ENCODE measurements at places on chromosomes 2 and 18.

DNA sequence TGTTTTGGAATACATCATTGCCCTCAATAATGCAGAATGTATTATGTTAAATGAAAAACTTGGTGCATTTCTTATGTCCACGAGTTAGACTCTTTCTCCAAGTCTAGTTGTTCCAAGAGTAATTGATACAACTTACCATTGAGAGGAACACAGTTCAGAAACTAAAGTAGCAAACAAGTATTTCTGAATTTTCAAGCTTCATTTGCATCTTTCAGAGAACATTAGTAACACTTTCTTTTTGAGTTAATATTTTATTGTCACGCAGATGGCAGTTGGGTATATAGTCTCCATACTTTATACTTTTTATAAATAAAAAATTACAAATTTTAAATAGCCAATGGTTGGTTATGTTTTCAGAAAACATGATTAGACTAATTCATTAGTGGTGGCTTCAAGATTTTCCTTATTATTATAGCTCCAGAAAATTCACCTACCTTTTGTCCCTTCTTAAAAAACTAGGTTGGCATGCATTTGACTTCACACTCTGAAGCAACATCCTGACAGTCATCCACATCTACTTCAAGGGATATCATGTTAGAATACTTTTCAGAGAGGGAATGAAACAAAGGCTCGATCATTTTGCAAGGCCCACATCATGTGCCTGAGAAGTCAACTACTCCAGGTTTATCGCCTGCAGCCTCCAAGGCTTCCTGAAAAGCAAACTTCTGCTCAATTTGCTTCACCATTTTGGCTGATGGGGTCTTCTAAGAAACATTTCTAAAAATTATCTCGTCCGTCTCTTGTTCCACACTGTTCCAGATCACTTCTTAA is 29.9 kb downstream of the LYPD6B start:
- H3K27ac ChIP-seq: no peak overlapping the region
- H3K27me3 ChIP-seq: no peaks in the 10 kb centered on the region
- H3K4me1 ChIP-seq: no peaks in the 10 kb centered on the region

DNA sequence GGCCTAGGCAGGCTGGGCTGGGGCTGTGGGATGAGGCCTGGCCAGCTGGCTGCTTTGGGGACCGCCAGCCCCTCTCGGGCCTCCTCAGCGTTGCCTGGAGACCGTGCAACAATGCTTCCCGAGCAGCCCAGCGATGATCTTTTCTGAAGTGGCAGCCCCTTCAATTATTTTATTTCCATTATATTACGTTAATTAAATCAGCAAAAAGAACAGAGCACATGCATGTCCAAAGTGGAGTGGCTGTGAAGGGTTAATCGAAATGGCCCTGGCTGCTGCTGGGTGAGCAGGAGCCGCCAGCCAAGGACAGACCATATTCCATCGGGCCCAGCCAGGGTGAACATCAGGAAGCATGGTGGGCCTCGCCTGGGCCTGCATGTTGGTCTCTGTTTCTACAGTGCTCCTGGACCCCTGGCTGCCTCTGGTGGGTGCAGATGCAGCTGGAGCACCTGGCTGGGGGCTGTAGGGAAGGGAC is 245.5 kb downstream of the MYCN start:
- H3K27me3 ChIP-seq: no peaks in the 10 kb centered on the region
- no peak for DNase-seq
- H3K4me3 ChIP-seq: no peak overlapping the region

DNA sequence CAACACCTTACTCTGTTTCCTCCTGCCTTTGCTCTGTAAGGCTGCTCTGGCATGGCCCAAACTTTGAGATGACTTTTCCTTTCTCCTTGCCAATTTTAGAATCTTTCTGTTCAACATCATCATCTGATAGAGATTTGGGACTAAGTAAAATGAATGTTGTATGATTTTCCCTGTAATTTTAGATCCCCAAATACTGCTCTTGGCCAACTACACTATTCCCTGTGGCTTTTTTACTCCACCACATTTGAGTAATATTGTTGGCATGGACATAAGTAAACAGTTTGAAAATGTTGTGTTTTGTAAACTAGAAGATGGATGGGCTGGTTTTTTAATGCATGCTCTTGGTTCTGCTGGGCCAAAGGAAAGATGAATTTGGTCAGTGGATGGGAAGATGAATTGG is 12.1 kb downstream of the LTBP1 start:
- H3K27me3 ChIP-seq: no peaks in the 10 kb centered on the region
- no peak overlapping the region for H3K4me3 ChIP-seq
- no peak for DNase-seq

- H3K4me1 ChIP-seq: no peaks in the 10 kb centered on the region
- H3K27ac ChIP-seq: no peak overlapping the region
- H3K27me3 ChIP-seq: no peaks in the 10 kb centered on the region
- no peak for DNase-seq
Measured at GRCh38 chr2:2898744-2899143, 478.9 kb downstream of the EIPR1 start.

DNA sequence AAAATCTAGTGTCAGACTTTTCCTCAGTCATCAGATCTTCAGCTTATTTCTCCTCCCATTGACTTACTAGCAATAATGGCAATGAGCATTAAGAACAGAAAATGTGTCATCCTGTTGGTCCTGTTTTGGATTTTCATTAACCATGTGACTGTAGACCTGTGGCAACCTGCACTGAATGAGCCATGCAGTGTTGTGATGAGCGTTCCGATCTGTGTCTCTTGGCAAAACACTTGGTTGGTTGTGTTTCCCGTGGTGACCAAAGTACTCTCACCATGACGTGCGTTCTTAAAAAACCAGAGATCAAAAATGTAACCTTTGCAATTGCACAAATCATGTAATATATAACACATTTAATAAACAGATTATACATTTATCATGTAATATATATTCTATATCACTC is 138.6 kb downstream of the MAP3K20 start:
- no peaks in the 10 kb centered on the region for H3K36me3 ChIP-seq
- H3K4me3 ChIP-seq: no peak overlapping the region
- DNase-seq: no peak
- no peaks in the 10 kb centered on the region for H3K4me1 ChIP-seq
- no peaks in the 10 kb centered on the region for H3K27me3 ChIP-seq

DNA sequence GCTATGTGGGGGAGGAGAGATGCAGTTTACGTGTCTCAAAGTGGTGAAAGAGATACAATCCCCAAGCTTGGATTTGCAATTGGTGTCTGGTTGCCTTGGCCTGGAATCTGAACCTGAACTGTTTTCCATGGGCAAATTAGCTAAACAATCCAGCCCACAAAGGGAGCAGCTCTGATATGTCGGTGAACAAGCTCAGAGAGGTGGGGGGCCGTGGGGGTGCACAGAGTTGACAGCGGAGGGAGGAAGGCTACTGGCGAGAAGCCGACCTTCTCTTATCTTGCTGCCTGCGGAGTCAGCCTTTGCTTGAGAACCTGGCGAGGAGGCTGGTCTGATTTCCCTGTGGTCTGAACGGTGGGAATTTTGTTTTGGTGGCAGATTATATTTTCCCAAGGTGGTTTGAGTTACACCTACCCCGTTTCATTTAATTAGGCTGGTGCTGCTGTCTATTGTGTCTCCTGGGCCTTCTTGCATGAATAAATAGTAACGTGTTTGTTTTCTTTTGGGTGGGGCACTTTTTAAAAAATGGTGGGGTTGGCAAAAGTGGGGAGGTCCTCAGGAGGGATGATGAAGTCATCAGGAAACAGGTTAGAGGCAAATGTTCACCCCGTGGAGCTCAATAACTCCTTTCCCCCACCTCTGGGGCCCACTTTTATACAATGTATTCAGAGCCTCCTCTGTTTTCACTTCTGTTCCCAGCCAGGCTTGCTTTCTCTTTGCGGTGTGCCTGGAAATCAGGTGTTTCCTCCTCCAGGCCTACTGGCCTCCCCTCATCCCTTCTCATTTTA is 80.9 kb upstream of the IGFBP5 start:
- H3K27ac ChIP-seq: no peak overlapping the region
- DNase-seq: no peak

- no peak for DNase-seq
- H3K4me3 ChIP-seq: no peak overlapping the region
- H3K27ac ChIP-seq: no peak overlapping the region
- H3K4me1 ChIP-seq: no peaks in the 10 kb centered on the region
- H3K36me3 ChIP-seq: no peaks in the 10 kb centered on the region
- H3K27me3 ChIP-seq: no peaks in the 10 kb centered on the region
Measured at GRCh38 chr2:9341337-9341887, 81.9 kb downstream of the ITGB1BP1 start.

- no peaks in the 10 kb centered on the region for H3K36me3 ChIP-seq
- H3K27ac ChIP-seq: no peak overlapping the region
- H3K4me1 ChIP-seq: no peaks in the 10 kb centered on the region
- H3K4me3 ChIP-seq: no peak overlapping the region
Measured at GRCh38 chr2:180747728-180748127, 232.7 kb upstream of the UBE2E3 start.

GRCh38 chr2:97546711-97547110 is 43.0 kb downstream of the ANKRD36B start:
- H3K27ac ChIP-seq: no peak overlapping the region
- peaks cover 5% of the 10 kb centered on the region for H3K36me3 ChIP-seq
- H3K27me3 ChIP-seq: no peaks in the 10 kb centered on the region

GRCh38 chr18:42168907-42169306 is 213.9 kb downstream of the PIK3C3 start:
- no peaks in the 10 kb centered on the region for H3K27me3 ChIP-seq
- H3K4me3 ChIP-seq: no peak overlapping the region
- H3K4me1 ChIP-seq: no peaks in the 10 kb centered on the region
- DNase-seq: no peak
- H3K36me3 ChIP-seq: no peaks in the 10 kb centered on the region

- no peak overlapping the region for H3K27ac ChIP-seq
- H3K4me1 ChIP-seq: no peaks in the 10 kb centered on the region
- no peaks in the 10 kb centered on the region for H3K36me3 ChIP-seq
- no peak for DNase-seq
- no peak overlapping the region for H3K4me3 ChIP-seq
Measured at GRCh38 chr2:58852243-58852642, 611.1 kb upstream of the FANCL start.

Measured in CD8-positive, alpha-beta memory T cell (primary cell).